H7 (cell line): ENCODE measurements at places on chromosomes 12 and 14.
A peak's percentile ranks its signal among the peaks of the same experiment; 100 is the strongest.

DNA sequence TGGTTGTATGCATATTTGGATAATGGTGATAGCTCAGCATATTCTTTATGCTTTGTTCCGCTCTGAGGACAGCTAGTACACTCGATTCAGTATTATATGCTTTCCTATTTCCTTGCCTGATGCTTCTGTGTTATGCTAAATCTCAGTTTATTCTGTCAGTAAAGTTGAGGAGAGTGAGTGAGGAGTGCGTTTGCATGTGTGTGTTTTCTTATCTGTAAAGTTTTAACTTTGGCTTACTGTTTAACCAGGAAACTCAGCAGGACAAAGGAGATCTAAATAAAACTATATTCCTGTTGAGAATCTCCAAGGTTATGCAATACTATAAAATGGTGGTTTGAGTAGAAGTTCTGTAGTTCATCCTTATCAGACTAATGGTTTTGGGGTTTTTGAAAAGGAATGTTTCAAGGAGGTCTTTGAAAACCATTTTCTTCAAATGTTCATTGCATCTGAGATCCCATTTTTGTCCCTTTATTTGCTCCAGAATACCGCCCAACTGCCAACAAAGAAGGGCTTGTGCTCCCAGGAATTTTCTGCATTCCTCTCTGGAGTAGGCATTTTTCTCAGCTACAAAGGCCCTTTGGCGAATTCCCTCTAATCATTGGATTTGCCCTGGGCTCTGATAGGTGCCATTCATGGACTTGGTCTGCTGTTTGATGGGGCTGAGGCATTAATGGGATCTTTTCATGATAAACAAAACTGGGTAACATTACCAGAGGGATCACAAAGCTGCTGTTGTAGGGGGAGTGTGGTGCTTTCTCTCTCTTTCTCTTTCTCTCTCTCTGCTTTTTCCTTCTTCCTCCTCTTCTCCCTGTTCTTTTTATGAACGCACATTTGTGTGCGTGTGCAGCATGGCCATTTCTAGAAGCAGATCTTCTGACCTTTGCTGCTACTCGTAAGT, 71.7 kb downstream of the HMGA2 start:
- DNase-seq = no peak

DNA sequence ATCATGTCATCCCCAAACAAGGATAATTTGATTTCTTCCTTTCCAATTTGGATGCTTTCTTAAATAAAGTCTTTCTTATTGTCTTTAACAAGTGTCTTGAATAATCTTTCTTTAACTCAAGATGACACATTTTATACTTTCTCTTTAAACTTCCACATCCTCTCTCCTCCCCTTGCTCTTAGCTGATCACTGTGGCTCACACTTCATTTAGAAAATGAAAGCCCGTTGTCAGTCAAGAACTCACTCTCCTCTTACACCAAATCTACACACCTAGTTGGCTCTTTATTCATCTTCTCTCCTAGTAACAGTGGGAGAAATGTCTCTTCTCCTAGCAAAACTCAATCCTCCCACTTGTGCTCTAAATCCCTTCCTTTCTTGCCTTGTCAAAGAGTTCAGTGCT, 10.4 kb upstream of the RMST start:
- DNase-seq = no peak

DNA sequence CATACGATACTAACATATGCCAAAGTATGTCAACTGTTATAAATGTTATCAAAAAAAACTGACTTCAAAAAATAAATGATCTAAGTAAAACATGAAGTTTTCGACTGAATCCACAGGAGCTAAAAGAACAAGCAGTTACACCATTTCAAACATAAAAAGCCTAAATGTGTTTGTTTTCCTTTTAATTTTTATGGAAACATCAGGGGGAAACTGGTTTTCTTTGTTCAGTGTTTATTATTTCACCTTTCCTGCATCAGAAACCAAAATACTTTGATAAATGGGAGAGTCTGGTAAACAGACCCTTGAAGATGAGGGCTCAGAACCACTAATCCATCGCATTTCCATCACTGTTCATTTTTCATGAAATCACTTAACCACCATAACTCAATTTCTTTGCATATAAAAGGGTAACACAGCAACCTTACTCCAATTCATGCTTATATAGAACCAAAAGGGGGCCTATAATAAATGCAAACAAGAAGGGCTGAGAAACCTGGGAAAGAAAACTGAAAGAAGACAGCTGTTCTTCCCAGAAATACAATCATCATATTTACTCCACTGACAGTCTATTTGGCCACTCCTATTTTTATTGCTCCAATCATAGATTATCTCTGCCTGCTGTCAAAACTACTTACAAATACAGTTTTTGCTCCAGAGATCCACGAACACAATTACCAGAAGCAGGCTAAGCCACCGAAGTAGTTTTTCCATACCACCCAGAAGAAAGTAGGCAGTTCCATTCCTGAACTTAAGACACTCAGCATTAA, 17.0 kb downstream of the FGD6 start:
- no peak for DNase-seq

DNA sequence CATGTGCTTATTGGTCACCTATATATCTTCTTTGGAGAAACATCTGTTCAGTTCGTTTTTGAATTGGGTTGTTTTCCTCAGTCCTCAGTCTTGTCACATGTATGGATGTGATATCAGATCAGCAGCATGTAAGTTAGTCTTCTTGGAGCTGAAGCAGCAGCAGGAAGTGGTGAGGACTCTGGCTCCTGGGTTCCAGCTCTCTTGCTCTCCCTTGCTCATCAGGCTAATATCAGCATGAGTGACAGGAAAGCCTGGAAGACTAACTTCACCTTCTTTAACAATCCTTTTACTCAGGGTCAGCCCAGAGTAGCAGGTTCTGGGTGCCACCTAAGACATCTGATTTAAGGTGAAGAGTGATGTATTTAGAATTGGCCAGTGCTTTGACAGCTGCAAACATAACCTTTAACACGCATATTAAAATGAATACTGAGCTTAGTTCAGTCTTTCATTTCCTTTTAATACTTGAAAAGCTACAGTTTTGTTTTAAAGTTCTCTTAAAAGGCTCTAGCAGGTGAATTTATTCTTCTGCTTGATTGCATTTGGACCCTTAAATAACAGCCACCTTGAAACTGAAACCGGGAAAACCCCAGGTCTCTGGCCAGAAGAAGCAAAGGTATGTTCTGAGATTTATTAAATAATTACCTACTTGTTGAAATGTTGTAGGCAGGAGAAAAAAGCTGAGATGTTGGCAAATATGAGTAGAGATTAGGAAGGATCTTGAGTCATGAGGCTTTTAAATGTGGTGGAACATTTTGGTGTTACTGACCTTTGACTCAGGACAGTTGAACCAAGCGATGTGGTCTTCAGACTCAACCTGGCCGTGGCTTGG, 54.3 kb downstream of the DRAM1 start:
- no peak for DNase-seq

DNA sequence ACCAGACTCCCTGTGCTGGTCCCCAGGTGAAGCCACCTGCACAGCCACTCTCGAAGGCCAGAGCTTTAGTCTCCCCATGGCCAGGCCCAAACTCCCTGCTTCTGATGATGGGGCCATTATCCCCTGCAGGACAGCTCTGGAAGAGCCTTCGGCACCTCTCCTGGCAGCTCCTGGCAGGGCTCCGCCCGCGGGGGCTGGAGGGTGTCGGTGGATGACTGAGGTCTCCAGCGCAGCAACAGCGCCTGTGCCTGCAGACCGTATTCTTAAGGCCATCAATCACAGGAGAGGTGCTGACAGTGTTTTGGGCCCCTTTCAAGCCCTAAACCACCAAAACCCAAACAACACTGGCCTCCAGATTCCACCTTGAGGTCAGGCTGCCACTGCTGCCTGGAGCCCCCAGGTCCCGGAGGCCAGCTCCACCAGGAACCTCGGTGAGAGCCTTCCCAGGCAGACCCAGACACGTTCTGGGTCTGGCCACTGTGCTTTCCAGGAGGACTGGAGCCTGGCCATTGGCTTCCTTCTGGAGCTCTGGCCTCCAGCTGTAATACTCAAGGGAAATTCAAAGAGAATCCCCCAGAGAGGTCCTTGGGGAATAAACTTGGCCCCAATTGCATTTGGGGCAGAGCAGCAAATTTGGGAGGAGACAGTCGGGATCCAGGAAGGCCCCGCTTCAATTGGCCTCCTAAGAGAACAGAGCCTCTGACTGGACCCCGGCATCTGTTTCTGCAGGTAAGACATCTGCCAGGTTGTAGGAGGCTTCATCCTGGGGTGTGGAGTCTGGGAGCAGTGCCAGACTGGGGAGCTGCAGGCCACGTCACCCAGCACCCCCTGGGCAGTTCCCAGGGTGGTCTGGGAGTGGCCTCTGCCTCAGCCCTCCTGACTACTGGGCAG, 210.6 kb upstream of the RTL1 start:
- DNase-seq = no peak

GRCh38 chr14:96214793-96215192, 10.2 kb downstream of the BDKRB2 start:
- no peak for DNase-seq

GRCh38 chr12:43216490-43216889, 335.5 kb downstream of the ADAMTS20 start:
- no peak for DNase-seq

GRCh38 chr14:53534841-53535240, 381.7 kb upstream of the DDHD1 start:
- DNase-seq = no peak

DNA sequence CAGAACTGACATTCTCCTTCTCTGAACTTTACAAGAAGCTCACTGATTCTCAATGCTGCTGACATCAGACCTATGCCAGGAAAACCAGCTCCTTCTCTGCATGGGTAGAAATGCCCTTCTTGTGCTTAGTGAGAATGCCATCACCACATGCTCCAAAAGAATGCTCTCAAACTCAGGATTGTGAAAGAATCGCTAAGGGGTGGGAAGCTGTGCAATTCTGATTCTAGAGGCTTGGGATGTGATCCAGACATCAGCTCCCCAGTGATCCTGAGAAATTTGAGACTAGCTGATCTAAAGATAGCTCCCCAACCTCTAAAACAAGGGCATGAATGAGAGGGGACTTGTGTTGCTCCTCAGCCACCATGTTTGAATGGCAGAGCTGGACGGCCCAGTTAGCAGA, 113.2 kb downstream of the DPF3 start:
- no peak for DNase-seq

- DNase-seq = no peak
Measured at GRCh38 chr14:72559202-72559601, 334.7 kb downstream of the DPF3 start.

- no peak for DNase-seq
Measured at GRCh38 chr14:52546318-52546670, 6.0 kb downstream of the TXNDC16 start.

- DNase-seq = no peak
Measured at GRCh38 chr14:20971705-20972021, 16.4 kb downstream of the RNASE2 start.

GRCh38 chr12:57845478-57846284, 848 bp downstream of the CTDSP2 start:
- peak; percentile 89 for DNase-seq

- peak; percentile 37 for DNase-seq
Measured at GRCh38 chr14:68815298-68816182, 22.7 kb upstream of the ZFP36L1 start.

DNA sequence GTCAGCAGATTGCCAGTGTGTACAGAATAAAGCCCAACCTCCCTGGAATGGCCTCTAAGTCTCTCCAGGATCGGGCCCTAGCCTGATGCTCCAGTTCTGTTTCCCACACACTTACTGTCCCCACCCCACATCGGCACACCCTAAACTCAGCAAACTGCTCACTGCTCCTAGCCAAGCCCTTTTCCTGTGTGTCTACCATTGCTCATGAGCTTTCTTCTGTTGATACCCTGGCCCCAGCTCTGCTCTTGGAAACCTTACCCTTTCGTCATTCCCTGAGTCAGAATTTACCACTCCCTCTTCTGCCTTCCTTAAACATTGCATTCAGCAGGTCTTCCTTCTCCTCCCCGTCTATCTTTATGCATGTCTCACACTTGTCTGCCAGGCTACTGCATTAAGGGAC, 158.9 kb downstream of the TMX1 start:
- DNase-seq = no peak

DNA sequence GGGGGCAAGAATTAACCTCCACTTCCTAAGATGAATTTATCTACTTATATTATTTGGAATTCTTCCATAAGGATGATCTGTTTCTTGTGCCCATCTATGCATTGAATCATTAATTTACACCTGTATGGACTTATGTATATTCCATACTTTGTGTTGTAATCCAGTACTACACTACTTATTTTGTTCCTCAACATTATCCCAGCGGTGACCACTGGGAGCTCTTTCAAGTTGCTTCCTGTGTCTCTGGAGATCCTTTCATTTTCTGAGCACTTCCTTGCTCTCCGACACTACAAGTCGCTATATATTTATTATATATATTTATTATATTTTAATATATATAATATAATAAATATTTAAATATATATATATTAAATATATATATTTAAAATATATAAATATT, 54.9 kb upstream of the SCN8A start:
- DNase-seq = no peak

GRCh38 chr12:45852508-45852907, 123.0 kb downstream of the ARID2 start:
- no peak for DNase-seq

GRCh38 chr12:44618946-44619345, 257.2 kb downstream of the NELL2 start:
- DNase-seq = peak; percentile 6

DNA sequence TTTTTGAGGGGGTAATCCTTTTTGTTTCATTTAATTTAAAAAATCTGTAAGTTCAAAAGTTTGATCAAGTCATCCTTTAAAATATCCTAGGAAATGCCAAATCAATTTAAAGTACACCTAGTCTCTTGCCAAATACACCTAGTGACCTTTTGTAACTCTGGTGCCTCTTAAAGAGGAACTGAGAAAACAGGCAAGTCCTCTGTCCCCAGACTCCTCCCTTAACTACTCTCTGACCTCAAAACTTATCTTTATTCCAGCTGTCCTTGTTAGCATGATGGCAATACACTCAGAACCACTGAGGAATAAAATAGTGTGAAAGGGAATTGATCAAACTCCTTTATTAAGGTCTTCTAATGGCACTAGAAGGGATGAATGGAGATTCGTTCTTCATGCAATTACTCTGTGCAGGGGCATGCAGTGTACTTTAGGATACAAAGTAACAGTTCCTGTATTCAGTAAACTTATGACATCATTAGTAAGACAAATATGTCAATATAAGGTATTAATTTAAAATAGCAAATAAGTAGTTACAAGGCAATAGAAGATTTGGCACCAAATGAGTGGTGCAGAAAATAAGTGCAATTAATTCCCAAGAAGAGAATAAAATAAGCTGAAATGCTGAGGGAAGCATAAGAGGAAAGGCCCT, 3.3 kb downstream of the FAR2 start:
- DNase-seq = no peak

GRCh38 chr12:117968151-117968789, 520 bp downstream of the KSR2 start:
- DNase-seq = peak; percentile 28
